ENCODE measurements at places on chromosomes 5 and 9. TPM values are rescaled to one million over a fixed set of nuclear protein-coding genes. Genes with fewer than 3 reads are reported as not detected.

DNA sequence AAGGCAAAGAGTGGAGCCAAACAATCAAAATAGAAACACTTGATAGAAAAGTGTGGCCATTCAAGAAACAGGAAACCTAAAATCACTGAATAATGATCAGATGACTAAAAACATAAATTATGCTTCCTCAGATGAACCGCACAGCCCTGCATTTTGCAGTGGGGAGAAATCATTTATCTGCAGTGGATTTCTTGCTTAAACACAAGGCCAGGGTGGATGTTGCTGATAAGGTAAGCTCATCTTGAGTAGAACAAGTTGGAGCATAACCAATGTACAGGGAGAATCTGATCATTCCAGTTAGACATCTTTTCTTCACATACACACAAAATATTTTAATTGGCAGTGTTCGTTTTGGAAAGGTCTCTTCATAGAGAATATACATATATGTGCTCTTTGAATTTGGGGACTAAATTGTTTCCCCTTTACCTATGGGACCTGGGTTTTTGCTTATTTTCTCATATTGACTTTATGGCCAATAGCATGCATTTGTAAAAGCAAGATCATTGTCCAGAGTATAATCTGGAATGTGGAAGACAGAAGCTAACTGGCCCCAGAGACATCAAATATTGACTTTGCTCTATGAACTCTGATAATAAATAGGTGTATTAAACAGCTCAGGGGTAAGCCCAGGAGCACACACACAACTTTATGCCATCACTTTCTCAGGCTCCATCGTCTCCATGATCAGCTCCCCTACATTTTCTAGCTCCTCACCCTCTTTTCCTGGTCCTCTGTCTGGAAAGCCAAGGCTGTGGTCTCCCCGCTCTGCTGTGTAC is 9.1 kb downstream of the ANKDD1B start:
- no peak for DNase-seq
- no peak overlapping the region for H3K4me3 ChIP-seq
- no peaks in the 10 kb centered on the region for H3K27me3 ChIP-seq
- no peak overlapping the region for H3K27ac ChIP-seq
- H3K4me1 ChIP-seq: no peaks in the 10 kb centered on the region

- H3K4me1 ChIP-seq: no peaks in the 10 kb centered on the region
- DNase-seq: no peak
- no peaks in the 10 kb centered on the region for H3K36me3 ChIP-seq
- no peaks in the 10 kb centered on the region for H3K27me3 ChIP-seq
- no peak overlapping the region for H3K27ac ChIP-seq
Observed at GRCh38 chr9:106220415-106220814, 526.1 kb downstream of the TMEM38B start.

DNA sequence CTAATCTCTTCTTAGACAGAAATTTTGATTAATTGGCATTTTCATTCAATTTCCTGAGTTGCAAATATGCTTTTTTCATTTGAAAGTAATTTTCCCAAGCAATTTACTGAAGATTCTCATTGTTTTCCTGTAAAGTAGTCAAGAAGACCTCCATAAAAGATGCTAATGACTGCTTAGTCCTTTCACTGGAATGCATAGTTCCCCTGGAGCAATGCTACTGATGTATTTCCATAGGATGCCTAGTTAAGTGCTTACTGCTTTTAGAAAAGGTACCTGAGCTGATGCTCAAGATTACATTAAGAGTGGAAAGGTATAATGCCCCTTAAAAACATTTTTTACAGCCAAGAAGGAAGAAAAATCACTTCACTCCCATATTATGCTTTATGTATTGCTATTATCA is 109.2 kb upstream of the EMB start:
- DNase-seq: no peak
- H3K27me3 ChIP-seq: no peaks in the 10 kb centered on the region
- H3K27ac ChIP-seq: no peak overlapping the region

GRCh38 chr5:104987074-104987473 is 1424.5 kb upstream of the NUDT12 start:
- H3K27me3 ChIP-seq: no peaks in the 10 kb centered on the region
- no peak overlapping the region for H3K27ac ChIP-seq
- H3K4me3 ChIP-seq: no peak overlapping the region

IFNB1 gene
- not detected for total RNA-seq

ADGRD2 gene
- not detected for total RNA-seq
